ENCODE measurements at places on chromosomes 1 and 21.

- DNase-seq: no peak
Observed at GRCh38 chr1:47587891-47588582, 150.2 kb downstream of the FOXD2 start.

- DNase-seq: no peak
Observed at GRCh38 chr1:210303391-210303790, 25.3 kb upstream of the HHAT start.

DNA sequence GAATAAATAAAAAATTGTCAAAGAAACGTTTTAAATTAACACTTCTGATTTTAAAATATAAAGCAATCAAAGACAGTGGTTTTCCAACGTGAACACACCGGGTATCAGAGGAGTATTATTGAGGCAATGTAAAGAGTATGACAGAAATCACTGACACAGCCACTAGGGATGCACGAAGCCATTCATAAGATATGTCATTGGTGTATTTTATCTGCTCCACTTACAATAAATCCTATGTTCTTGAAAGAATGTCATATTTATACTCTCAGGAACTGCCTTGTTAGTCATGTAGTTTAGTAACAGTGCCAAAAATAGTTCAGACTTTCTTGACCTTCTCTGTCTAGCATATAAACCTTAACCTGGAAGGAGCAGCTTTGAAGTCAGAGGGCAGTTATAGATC lies 835.0 kb upstream of the NCAM2 start:
- no peak for DNase-seq

DNA sequence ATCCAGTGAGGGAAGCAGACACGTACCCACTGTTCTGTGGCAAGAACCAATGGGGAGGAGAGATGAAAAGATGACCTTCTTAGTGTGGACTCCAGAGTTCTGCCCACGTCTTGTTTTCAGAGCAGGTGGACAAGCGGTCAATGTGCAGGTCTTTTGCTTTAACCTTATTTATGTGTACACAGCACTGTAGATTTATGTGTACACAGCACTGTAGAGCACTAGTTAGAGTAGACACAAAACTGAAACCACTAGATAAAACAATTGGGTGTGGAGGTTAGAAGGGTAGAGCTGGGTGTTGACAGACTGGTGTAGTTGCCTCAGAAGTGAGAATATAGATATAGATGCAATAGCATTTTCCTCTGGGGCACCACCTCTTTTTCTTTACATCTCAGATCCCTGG lies 150.0 kb downstream of the MAGI3 start:
- no peak for DNase-seq

DNA sequence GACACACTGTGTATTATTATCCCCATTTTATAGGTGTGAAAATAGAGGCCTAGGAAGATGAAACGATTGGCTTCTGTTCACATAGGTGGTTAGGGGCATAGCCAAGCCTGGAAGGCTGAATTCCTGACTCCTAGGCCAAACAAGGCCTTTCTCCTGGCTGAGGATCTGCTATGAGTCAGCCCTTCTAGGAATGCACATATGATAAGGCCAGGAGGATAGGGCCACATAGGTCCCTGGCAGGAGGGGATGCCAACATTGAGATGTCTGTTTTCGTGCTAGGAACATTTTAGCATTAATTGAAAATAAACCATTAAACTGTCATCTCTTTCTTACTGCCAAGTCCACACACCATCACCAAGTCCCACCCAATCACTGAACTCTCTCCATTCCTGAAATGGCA lies 9.2 kb downstream of the CSMD2 start:
- no peak for DNase-seq

GRCh38 chr1:226804907-226805759 lies 65.3 kb upstream of the PSEN2 start:
- DNase-seq: no peak

DNA sequence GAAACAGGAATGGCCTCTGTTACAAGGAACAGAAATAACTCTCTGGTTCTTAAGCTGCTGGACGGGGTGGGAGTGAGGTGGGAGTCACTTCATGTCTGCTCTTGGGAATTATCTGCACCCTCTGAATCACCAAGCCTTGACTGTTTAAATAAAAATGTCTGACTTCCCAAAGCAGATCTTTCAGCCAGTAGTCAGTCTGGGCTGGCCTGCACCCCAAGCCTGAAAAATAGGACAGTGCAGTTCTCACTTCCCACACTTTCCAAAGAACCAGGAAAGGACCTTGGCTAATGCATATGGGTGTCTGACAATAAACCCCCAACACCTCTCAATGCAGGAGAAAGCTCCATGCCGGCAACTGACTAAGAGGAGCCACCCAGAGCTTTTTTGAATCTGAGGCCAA lies 796 bp downstream of the S100A7 start:
- no peak for DNase-seq

DNA sequence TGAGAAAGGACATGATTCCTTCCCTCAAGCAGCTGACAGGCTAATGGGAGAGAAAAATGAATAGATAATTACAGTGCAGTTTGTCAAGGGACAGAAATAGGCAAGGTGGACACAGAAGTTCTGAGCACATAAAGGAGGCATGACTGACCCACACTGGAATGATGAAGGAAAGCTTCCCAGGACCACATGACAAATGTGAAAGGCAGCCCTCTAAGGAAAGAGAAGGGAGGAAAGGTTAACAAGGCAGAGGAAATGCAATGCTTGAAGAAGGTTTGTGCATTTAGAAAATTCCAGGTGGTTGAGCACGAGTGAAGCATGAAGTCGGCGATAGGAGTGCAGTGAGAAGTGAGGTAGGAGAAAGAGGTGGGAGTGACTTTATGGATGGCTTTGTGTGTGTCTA lies 37.4 kb downstream of the LAMC2 start:
- no peak for DNase-seq
